ENCODE measurements at places on chromosomes 5 and 9.

GRCh38 chr9:88011005-88011766, 36.9 kb upstream of the CDK20 start:
- peak; percentile 21 for DNase-seq

GRCh38 chr9:77975806-77976205, 55.8 kb downstream of the GNAQ start:
- no peak for DNase-seq

DNA sequence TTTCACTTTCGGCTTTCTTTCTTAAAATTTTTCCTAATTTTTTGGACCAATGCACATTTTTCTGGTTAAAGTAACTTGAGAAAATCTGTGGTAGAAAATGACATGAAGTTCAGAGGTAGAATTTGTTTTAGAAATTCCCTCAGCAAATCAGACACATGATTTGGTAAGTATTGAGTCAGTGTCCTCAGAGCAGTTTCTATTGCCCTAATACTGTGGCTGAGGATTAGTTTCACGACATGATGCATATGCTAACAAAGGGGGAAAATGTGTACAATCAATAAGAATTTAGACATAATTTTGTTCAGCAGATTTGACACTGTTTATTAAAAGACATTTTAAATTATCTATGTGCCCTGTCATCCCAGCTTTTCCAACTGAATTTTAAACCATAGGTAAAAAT, 56.2 kb upstream of the GCNT4 start:
- no peak for DNase-seq

- DNase-seq = no peak
Measured at GRCh38 chr5:131250751-131251475, 12.9 kb upstream of the CDC42SE2 start.

DNA sequence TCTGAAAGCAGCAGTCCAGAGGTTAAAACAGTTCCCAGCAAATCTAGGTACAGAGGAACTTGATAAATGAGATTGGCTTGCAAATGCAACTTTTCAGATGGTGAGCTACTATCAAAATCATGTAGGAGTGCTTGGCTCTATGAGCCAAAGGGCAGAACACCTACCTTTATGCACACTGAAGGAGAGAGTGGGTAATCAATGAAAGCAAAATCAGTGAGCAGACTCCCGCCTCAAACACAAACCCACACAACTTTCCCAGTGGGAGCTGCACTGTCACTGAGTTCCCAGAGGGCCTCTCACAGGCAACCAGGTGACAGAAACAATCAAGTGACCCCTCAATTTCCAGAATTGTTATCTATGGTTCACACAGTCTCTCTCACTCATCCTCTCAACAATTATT, 8.5 kb downstream of the ARL15 start:
- no peak for DNase-seq

- DNase-seq = peak; percentile 57
Measured at GRCh38 chr5:125140855-125141254, 394.4 kb upstream of the ZNF608 start.

- no peak for DNase-seq
Measured at GRCh38 chr5:127019928-127020327, 10.4 kb downstream of the MARCHF3 start.

DNA sequence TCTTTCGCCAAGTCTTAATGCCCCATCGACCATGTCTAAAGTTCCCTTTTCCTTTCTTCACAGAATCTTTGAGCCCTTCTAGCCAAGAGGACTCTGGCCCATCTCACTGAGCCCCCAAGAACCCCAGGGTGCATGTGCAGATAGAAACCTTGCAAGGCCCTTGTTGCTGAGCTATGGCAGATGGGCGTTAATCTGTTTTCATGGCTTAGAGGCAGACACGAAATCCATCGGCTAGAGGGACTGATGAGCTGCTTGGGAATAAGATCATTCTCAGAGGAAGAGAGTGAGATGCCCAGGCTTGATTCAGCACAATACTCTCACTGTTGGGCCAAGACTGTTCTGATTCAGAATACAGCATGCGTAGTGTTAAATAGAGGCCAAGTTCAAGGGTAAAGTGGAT, 262.5 kb upstream of the C9orf72 start:
- no peak for DNase-seq

- DNase-seq = no peak
Measured at GRCh38 chr5:9302218-9302617, 243.7 kb downstream of the SEMA5A start.

- DNase-seq = no peak
Measured at GRCh38 chr5:15704397-15704947, 204.5 kb downstream of the FBXL7 start.

DNA sequence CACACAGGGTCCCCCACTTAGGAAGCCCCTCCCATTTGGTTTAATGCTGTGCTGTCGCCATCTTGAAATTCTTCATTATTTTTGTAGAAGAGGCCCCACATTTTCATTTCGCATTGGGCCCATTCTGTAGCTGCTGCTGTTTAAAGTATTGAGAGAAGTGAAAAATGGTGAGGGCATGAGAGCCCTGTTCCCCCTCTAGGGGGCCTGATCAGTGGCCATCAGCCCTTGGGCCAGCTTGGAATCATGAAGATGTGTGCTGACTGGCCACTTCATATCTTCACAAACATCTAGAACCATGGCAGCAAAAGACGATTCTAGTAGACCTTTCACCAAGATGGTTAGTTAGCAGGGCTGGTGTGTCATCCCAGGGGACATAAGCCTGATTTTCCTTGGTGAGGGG, 3.3 kb downstream of the TMEM268 start:
- no peak for DNase-seq

- no peak for DNase-seq
Measured at GRCh38 chr5:96876292-96876850, at the start of gene ERAP2. ERAP2 (plus strand) TSS chr5:96876500; CDS start chr5:96879686, 3,186 bp downstream.

GRCh38 chr5:115450741-115451140, 93.8 kb downstream of the FEM1C start:
- no peak for DNase-seq

DNA sequence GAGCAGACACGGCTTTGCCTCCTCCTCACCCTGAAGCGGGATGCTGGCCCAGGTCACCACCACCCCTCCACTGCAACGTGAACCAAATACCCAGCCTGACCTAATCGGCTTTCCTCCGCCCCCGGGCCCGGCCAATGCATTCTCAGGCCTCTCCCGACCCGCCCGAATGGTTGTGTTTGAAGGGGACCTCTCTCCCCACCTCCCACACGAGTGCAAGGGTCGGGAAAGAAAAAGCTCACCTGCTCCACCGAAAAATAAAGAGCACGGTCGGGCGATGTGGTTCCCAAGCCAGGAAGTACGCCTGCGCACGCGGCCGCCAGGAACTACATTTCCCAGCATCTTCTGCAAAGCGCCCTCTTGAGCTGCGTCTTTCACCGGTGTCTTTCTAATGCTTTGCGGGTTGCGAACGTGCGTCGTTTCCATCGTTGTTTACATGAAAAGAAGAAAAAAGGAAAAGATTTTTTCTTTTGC, at the start of gene ZNF883:
ZNF883 (minus strand) TSS at position 282 of the 471 bp plus-strand sequence.
- DNase-seq = peak; percentile 64

GRCh38 chr5:40224421-40224820, 455.3 kb upstream of the PTGER4 start:
- no peak for DNase-seq

GRCh38 chr5:180116077-180116999, 44.8 kb upstream of the RNF130 start:
- DNase-seq = peak; percentile 62

- no peak for DNase-seq
Measured at GRCh38 chr9:84271921-84272556, 68.5 kb downstream of the SLC28A3 start.

DNA sequence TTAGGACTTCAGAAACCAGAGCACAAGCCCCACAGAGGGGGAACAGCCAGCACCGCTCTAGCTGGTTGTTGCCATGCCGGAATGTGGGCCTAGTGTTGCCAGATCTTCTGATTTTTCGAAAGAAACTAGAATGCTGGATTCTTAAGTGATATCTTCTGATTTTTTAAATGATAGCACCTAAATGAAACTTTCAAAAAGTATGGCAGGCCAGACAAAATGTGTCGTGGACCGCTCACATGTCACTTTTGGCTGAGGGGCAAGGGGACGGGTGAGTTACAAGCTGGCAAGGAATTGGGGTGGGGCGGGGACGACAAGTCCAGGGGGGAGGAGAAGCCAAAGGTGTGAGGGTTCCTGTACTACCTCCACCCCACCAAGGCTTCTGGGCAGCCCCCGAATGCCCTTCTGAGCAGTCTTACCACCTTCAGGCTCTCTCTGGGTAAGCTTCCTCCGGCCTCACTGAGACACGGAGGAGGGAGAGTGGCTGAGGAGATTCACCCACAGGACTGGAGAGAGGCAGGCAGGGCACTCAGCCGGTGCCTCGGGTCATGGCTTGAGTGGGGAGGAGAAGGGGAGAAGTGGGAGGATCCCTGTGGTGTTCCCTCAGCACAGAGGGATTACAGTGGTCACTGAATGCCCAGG, 10.3 kb downstream of the B4GALT7 start:
- no peak for DNase-seq

GRCh38 chr5:62727861-62728260, 149.2 kb downstream of the LRRC70 start:
- no peak for DNase-seq

- no peak for DNase-seq
Measured at GRCh38 chr9:71858812-71859211, 52.2 kb downstream of the ABHD17B start.

DNA sequence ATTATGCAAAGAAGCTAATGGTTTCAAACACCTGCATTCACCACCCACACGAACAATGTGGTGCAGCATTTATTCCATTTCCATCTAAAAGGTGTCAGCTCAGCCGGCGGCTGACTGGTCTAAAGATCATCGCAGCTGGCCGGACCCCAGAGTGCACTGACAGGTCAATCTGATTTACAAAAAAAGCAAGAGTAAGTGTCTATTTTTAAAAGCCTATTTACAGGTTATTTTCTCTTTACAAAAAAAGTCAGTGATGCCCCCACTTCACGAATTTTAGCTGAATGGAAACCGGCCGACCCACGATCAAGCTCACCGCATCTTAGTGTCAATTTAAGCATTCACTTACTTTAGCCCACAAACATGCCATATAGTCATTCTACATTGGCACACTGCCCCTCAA, 58.3 kb downstream of the SEMA4D start:
- DNase-seq = no peak

DNA sequence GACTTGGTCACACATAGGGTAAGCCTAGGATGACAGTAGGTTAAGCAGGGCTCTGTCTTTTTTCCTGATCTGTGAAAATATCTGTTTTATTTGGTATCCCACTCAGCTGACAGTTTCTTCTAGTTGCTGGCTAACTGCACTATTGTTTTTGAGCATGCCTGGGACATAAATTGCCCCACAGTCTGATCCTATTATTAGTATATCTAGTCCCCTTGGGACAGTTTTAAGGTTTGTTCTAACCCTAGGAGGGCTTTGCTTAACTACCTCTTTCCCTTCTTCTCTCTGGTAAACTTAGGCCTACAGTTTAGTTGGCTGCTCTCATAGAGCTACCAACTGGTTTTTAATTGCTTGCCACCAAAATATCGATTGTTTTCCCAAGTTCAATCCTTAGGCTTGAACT, 446.6 kb downstream of the ARHGEF28 start:
- DNase-seq = no peak

GRCh38 chr9:89359751-89360261, 41.5 kb downstream of the SECISBP2 start:
- DNase-seq = no peak

- no peak for DNase-seq
Measured at GRCh38 chr5:56506211-56506965, 273.3 kb upstream of the ANKRD55 start.

- no peak for DNase-seq
Measured at GRCh38 chr5:122896598-122897282, 51.3 kb downstream of the SNX24 start.

- no peak for DNase-seq
Measured at GRCh38 chr5:152366716-152367115, 38.4 kb downstream of the NMUR2 start.

DNA sequence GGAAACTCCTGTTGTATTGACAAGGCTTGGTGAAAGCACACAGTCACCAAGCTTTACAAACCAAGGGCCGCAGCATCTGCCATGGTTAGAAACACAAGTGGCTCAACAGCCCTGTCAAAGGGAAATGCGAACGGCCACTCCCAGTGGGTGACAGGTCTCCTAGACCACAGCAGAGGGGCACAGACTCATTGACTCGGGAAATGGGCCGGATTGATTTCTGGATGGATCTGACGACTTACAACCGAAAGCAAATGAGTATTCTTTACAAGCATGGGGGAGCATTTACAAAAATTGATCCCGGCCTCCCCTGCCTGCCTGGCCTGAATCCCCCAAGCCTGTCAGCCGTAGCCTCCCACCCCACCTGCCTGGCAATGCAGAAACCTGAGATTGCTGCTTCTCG, 48.2 kb downstream of the ADAMTS2 start:
- DNase-seq = no peak

DNA sequence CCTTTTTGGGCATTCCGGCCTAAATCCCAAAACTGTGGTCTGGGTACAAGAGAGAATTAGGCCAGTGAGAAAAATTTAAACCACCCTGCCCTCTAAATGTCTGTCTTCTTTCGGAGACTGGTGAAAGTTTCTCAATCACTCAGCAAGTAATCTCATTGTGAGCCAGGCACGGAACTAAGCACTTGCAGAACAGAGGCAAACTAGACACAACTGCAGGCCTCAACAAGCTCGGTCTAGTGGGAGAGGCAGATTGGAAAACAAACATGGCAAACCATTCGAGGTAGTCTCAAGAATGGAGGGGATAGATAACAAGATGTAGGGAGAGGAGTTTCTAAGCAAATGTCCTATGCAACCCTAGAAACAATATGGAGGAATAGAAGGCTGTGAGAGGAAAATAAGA, 8.9 kb upstream of the C5orf58 start:
- DNase-seq = no peak

GRCh38 chr9:130138171-130138653, 34.0 kb upstream of the NCS1 start:
- DNase-seq = peak; percentile 89

GRCh38 chr5:76547242-76547890, 75.8 kb downstream of the F2RL2 start:
- DNase-seq = no peak

GRCh38 chr5:124660229-124661093, 86.0 kb downstream of the ZNF608 start:
- DNase-seq = no peak

- DNase-seq = no peak
Measured at GRCh38 chr5:105133087-105133486, 1570.5 kb upstream of the NUDT12 start.

DNA sequence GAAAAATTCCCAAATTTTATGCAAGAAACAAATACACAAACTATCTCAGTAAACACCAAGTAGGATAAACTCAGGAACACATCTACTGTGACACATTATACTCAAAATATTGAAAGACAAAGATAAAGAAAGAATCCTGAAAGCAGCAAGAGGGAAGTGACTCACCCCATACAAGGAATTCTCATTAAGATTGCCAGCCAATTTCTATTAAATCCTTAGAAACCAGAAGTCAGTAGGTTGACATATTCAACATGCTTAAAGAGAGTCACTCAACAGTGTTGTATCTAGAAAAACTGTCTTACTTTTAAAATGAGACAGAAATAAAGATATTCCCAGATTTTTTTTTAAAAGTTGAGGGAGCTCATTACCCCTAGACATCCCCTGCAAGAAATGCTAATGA, 15.5 kb downstream of the SPATA31E1 start:
- DNase-seq = peak; percentile 53

Measured in COLO829 (cell line).